Aorta (tissue), 5 donors: ENCODE measurements at places on chromosomes 4 and X. TPM values are rescaled to one million over a fixed set of nuclear protein-coding genes. Genes with fewer than 3 reads are reported as not detected.
A peak's percentile ranks its signal among the peaks of the same experiment; 100 is the strongest.

The BEX4 gene
- 39.6 TPM for total RNA-seq

The BTC gene
- total RNA-seq, result 10.0 TPM

The SUPT20HL1 gene
- 0.15 TPM for total RNA-seq

The MAOA gene
- total RNA-seq, result 29.6 TPM

The ART3 gene
- 0.68 TPM for total RNA-seq

- no peaks in the 10 kb centered on the region for H3K4me1 ChIP-seq
- no peaks in the 10 kb centered on the region for H3K27me3 ChIP-seq
- DNase-seq, result no peak
- no peaks in the 10 kb centered on the region for H3K36me3 ChIP-seq
- H3K27ac ChIP-seq, result no peak overlapping the region
- H3K4me3 ChIP-seq, result no peak overlapping the region
Measured at GRCh38 chr4:162878096-162878495, 288.6 kb downstream of the NAF1 start.

- no peaks in the 10 kb centered on the region for H3K4me1 ChIP-seq
- H3K4me3 ChIP-seq, result no peak overlapping the region
- no peak for DNase-seq
- no peaks in the 10 kb centered on the region for H3K27me3 ChIP-seq
- H3K27ac ChIP-seq, result no peak overlapping the region
Measured at GRCh38 chr4:156690572-156690971, 281.0 kb downstream of the PDGFC start.

DNA sequence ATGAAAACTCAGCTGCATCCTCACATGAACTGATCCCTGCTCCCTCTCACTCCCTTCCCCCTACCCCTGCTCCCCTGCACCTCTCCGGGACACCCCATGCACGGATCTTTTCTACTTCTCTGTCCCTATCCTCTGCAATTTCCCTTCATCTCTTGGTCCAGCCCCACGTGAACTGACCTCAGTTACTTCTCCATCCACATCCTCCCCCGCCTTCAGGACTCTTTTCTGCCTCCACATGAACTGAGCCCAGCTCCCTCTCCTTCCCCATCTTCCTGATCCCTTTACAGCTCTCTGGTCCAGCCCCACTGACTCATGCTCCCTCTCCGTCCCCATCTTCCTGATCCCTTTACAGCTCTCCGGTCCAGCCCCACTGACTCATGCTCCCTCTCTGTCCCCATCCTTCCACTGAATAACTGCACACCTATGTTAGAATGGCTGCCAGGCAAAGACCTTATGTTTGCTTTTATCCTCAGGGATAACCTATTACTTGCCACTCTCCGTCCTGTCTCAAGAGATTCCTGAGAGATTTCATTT, 5.6 kb downstream of the CETN2 start:
- H3K27me3 ChIP-seq, result no peaks in the 10 kb centered on the region
- no peak for DNase-seq
- no peak overlapping the region for H3K27ac ChIP-seq

DNA sequence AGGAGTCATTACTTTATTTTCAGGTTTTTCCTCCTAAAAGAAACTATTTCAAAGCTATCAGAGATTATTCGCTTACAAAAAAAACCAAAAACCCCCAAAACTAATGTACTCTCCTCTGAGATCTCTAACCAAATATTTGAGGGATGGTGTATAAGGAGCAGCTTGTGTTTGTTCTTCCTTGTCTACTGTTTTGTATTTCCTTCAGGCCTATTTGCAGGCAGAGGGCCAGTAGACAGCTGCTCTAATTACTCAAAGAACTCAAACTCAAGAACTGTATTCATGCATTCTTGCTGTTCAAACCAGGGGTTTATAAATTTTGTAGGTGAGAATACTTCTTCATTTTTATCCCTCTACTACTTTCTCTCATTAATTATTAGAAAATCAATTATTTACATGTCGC, 51.3 kb downstream of the SH3RF1 start:
- H3K36me3 ChIP-seq, result no peaks in the 10 kb centered on the region
- no peak overlapping the region for H3K27ac ChIP-seq
- no peaks in the 10 kb centered on the region for H3K4me1 ChIP-seq
- H3K4me3 ChIP-seq, result no peak overlapping the region

DNA sequence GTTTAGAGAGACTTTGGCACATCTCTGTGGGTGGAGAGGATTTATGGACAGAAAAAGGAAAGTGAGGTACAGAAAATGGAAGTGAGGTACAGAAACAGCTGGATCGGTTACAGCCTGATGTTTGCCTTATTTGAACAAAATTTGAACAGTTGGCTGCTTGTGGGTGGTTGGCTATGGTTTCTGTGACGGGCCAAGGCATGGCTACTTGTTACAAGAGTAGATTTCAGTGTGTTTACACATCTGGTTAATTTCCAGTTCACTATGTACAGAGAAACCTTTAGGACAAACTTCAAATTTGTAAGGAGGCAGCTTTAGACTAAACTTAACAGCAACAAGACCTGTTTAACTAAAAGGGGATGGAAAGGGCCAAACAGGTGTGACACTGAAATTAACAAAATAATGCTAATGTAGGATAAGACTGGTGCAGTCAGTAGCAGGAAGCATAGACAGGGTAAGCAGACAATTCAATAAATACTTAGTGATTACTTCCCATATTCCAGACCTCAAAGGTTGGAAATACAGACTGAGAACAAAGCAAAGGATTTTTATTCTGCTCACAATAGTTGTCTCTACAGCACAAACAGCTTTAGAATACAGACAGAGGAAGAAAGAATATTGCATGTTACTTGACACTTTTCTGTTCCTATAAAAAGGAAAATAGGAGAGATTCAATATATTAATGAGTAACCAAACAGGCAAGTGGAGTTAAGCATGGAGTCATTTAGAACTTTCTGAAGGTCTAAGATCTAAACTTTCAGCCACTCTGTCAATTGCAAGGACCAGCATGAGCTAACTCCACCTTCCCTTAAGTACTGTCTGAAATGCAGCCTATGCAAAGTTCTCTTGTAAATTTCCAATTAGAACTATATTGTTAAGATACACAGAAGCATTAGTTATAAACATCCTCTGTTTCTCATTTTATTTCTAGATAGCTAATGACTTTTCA, 294.4 kb upstream of the FAT4 start:
- no peaks in the 10 kb centered on the region for H3K4me1 ChIP-seq
- no peak overlapping the region for H3K27ac ChIP-seq
- no peak for DNase-seq
- no peak overlapping the region for H3K4me3 ChIP-seq

DNA sequence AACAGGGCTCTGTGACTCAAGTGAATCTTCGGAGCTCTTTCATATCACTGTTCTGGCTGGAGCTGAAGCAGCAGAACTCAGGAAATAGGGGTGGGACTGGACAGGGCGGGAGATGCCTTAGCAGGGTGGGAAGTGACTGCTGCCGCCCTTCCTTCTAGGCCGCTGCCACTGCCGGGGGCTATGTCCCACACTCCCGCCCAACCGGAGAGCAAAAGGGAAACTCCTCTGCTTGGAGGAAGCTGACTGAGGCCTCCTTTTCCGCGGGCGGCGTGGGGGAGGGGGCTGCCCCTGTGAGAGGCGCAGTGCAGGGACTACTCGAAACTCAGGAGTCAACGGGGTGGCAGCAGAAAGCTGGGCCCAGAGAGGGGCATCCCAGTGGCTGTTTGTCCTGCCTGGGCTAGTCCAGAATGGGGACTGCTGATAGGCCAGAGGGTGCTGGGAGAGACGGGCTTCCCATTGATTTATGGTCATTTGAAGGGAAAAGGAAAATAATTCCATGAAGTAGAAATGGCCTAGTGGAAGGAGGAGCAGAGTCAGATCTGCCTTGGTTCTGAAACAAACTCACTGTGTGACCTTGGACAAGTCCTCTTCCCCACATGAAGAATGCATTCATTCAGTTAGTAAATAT, 36.9 kb downstream of the STARD8 start:
- H3K27me3 ChIP-seq, result no peaks in the 10 kb centered on the region
- H3K36me3 ChIP-seq, result no peaks in the 10 kb centered on the region
- H3K27ac ChIP-seq, result no peak overlapping the region
- no peaks in the 10 kb centered on the region for H3K4me1 ChIP-seq
- peak; percentile 82 for DNase-seq

DNA sequence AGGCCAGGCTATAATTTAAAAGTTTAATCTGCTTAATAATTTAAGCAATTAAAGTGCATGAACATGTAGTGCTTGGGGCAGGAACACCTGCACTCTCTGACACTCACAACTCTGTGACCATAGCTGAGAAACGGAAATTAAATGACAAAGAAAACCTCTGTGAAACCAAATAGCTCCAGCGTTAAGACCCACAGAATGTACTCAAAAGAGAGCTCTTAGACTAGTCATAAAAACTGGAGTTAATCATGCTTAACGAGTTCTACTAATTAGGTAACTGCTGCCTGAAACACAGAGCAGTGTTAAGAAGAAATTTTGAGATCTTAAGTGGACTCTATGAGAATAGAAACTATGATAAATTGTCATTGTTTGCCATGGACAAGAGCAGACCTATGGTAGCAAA, 174.4 kb upstream of the SPIN4 start:
- H3K27ac ChIP-seq, result no peak overlapping the region
- no peaks in the 10 kb centered on the region for H3K27me3 ChIP-seq
- no peaks in the 10 kb centered on the region for H3K36me3 ChIP-seq
- no peak for DNase-seq
- H3K4me3 ChIP-seq, result no peak overlapping the region
- no peaks in the 10 kb centered on the region for H3K4me1 ChIP-seq
